ENCODE measurements at places on chromosomes 3 and 15.

DNA sequence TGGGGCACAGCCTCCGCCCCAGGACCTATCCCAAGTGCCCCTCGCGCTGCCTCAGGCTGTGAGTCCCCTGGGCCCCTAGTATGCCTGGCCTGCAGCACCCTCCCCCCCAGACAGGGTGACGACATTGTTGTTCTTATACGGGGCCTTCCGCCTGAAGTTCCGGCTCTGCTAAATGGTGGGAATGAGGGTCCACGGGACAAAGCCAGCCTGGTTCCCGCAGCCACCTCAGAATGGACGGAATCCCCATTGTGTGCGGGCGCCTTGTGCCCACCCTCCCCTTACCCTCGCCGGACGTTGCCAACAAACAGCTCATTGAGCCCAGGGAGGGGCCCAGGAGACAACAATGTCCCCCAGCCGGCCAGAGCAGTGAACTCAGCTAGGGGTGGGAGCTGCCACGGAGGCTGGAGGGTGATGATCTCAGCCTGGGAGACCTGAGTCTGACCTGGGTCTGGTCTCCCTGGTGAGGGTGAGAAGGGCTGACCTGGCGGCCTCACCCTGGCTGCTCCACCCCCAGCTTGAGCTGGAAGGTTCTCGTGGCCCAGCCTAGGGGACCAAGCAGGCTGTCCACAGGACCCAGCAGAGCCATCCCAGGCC is 10.2 kb upstream of the DLL4 start:
- DNase-seq, result peak; percentile 89

DNA sequence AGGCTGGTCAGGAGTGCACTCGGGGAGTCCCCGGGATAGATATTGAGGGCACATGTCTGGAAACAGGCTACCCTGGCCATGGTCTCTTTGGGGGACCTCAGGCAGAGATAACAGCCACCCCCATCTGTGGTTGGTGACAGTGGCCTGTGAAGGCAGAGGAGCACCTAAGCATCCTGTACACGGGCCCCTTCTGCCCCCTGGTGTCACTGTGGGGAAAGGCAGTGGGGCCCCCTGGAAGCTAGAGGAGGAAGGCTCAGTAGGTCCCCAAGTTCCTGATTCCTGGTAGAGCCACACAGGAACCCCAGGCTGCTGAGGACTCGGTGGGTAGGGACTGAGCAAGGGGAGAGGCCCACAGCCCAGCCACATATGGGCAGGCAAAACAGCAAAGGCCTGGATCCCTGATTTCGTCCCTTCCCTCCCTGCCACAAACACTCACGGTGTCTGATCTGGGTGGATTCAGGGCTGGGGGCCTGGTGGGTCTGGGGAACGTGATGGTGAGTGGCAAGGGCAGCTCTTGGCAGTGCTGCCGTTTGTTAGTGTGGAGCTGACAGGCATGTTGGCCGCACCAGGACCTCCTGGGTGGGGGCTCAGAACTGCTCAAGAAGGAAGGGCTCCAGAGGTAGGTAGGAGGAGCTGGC is 14.1 kb upstream of the CXCR6 start:
- DNase-seq, result no peak

GRCh38 chr3:52650439-52650838 is 35.3 kb downstream of the PBRM1 start:
- DNase-seq, result no peak

GRCh38 chr3:14576163-14576562 is 36.0 kb upstream of the GRIP2 start:
- DNase-seq, result no peak

- DNase-seq, result no peak
These were observed 32.9 kb upstream of the CTSH start for GRCh38 chr15:78977591-78978347.

- no peak for DNase-seq
These were observed 72.1 kb downstream of the TIGIT start for GRCh38 chr3:114365909-114366308.

DNA sequence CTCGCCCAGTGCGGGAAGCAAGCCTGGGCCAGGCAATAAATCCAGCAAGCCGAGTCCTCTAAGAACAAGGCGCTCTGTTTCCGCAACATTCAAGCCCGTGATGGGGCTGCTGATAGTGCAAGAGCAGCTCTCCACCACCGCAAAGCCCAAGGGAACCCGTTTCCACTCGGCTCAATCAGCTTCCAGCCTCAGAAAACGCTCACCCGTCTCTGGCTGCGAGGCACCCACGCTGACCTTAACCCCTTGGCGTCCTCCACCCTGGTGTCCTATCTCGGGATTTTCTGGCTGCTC is 17.8 kb downstream of the SPATA12 start:
- no peak for DNase-seq

DNA sequence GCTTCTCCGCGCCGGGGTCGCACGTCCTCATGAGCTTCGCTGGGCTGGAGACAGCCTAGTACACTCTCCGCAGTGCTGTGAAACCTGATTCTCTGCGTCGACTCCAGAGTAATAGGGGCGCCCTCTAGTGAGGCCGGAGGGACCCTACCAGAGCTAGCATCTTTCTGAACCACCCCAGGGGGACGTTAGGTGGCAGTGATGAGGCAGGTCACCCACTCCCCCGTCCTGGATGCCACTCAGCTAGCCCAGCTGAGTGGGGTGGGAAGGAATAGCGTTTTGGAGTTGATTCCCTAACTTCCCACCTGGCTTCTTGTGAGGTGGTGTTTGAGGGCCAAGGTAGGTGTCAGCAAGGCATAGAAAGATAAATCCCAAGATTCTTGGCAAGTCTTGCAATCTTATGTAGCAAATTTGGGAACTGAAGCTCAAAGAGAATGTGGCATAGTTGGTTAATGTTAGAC is 4.0 kb downstream of the DUOXA2 start:
- peak; percentile 91 for DNase-seq

GRCh38 chr3:101069901-101070798 is 76.9 kb upstream of the ABI3BP start:
- no peak for DNase-seq

DNA sequence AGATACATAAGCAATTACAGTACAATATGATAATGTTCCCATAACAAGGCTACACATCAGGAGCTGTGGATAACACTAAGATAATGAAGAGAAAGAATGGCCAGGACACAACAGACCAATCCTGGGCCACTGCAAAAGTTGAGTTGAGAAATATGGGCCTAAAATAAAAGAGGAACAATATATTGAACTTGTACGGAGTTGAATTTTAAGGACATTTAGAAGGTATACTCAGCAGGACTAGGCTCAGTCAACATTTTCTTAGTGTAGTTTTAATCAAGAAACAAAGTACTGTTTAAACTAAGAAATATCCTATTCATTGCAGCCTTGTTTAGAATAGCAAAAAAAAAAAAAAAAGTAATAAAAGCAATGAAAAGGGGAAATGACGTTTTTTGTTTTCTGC is 24.3 kb downstream of the HERC1 start:
- no peak for DNase-seq

GRCh38 chr3:12954891-12955650 is 113.7 kb upstream of the RPL32 start:
- DNase-seq, result peak; percentile 41

GRCh38 chr3:125080077-125080476 is 24.3 kb upstream of the HEG1 start:
- no peak for DNase-seq

DNA sequence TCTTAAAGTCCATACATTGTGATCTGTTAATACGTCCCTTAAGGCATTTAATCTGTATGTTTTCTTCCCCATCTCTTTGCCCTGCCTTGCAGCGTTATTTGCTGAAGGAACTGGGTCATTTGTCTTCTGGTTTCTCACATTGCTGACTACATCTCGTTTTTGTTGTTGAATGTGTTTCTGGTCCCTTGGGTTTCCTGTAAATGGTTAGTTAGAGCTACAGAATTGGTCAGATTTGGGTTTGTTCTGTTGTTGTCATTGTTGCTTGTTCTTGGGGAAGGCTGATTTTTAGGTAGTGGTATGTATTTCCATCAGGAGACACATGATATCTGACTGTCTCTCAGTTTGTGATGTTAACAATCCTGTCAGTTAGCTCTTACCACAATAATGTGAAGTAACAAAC is 27.0 kb upstream of the ITPKA start:
- DNase-seq, result no peak

GRCh38 chr3:144879701-144880100 is 908.1 kb downstream of the DIPK2A start:
- DNase-seq, result no peak

- no peak for DNase-seq
These were observed at the start of gene SEMA5B for GRCh38 chr3:123027292-123028232. Gene SEMA5B, minus strand, starts transcription at chr3:123027763. Its CDS starts 66,500 bp downstream, at chr3:122961263.

GRCh38 chr3:186060222-186060621 is 48.7 kb downstream of the ETV5 start:
- no peak for DNase-seq

DNA sequence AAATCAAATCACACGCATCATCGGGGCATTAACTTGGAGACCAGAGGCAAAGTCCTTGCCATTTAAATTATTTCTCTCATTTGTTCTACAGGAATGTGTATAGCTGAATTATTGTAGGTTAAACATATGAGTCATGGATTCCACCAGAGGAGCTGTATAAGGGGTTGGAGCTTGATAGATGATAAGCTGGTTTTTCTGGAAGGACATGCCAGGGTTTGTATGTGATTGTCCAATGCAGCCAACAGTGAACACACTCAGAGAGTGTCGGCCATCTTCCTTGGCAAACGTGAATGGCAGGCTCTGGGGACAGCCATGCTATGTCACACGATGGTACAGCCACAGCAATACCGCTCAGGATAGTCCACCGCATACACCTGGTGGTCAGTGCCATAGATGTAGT is 25.1 kb downstream of the SSUH2 start:
- no peak for DNase-seq

DNA sequence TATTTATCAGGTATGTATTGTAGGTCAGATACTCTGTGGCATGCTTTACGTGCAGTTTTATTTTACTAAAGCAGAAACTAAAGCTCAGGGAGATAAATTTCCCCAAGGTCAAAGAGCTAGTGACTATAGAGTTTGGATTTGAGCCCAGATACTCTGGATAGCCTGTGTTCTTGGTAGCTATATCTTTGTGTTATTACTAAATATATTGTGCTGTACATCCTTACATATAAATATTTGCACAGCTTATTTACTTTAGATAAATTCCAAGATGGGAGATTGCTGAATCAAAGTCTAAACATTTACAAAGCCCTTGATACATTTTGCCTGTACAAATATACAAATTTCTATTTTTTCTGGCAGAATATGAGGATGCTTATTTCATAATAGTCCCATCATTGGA is 660.9 kb upstream of the NAALADL2 start:
- no peak for DNase-seq

DNA sequence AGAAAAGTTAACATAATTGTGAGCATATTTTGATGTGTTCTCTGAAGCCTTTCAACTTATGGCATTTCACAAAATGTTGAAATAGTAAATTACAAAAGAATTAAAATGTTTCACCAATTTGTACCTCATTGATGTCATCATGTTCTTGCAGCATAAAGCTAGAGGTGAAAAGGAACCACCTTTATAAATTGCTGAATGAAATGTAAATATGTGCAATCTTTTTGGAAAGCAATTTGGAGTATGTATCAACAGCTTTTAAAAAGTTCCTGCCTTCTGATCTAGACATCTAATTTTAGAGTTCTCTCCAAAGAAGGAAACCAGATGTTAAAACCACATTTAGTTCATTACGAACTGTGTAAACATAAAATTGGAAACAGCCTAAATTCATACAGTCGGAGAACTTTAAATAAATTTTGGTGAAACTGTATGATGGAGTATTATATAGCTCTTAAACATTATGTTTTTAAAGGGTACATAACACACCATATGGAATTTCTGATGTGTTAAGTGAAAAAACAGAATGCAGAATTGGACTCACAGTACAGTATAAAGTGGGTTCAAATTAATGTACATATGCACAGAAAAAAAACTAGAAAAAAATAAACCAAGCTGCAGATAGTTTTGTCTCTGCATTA is 311.2 kb upstream of the NAALADL2 start:
- DNase-seq, result no peak

- DNase-seq, result no peak
These were observed 51.9 kb downstream of the RPLP1 start for GRCh38 chr15:69504352-69505040.

- peak; percentile 84 for DNase-seq
These were observed 73.6 kb upstream of the ACAD9 start for GRCh38 chr3:128805772-128806171.

GRCh38 chr3:46401579-46401978 is 5.3 kb downstream of the CCR5AS start:
- DNase-seq, result no peak
